AG09309 (cell line): ENCODE measurements at places on chromosomes 12 and 14.

DNA sequence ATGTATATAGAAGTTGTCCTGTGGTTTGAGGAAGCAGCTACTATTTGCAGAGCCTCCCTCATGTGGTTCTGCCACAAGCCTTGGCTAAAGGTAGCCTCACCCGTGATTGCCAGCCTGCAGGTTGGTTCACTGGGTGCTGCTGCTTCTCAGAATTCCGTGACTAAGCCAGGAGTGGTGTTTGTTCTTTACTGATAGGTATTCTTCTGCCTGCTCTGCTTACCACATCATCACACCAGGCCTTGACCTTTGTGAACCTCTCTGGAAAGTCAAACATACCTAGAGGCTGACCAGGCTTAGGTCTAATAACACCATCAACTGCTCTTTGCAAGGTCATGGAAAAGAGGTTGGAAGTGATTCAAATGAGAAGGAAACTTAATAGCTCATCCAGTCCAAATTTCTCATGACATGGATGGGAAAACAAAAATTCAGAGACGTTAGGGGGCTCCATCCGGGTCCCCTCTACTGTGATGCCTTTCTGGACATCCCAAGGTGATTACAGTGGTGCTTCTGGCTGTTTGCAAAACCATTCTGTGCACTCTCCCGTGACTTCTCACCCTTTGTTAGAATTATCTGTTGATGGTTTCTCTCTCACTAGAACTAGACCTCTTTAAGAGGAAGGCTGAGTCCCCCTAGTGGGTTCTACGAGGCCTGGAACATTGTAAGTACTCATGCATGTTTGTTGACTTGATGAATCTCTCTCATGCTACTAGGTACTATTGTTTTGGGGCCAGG, 8.5 kb upstream of the SOCS2 start:
- no peak for DNase-seq

DNA sequence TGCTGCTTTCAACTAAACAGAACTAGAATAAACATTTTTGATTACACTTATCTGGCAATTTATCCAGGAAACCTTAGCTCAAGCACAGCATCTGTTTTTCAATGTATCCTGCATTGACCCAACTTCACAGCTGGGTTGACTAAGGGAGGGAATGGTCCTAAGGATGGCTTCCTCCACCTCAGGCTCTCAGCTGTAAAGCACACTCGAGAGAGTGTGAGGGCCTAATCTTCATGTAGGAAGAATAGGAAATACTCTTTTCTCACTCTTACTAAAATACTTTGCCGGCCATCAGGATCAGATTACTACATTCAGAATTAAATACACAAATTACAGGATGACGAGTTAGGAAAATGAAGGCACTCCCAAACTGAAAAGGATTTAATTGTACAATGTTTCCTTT, 7.2 kb downstream of the SETD3 start:
- no peak for DNase-seq

DNA sequence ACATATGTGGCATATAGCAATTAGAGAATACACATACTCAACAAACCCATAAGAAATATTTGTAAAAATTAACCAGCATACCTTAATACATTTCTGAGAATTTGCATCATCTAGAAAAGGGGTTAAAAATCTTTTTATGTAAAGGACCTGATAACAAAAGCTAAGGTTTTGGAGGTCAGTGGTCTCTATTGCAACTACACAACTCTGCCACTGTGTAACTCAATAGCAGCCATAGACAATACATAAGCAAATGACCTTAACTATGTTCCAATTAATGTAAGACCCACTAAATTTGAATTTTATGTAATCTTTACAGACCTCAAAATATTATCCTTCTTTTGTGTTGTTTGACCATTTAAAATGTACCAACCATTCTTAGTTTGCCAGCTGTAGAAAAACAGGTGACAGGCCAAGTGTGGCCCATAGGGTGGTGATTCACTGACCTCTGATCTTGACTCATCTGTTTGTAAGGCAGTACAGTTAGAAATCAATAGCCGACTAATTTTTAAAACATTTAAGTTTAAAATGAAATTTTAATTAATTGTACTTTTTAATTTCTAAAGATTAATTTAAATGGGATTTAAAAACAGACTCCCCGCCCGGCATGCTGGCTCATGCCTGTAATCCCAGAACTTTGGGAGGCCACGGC, 7.4 kb upstream of the EPS8 start:
- DNase-seq, result no peak

- no peak for DNase-seq
These were observed 37.5 kb downstream of the CCNK start for GRCh38 chr14:99518441-99519346.

GRCh38 chr14:90443161-90444076, 46.6 kb downstream of the CALM1 start:
- no peak for DNase-seq

DNA sequence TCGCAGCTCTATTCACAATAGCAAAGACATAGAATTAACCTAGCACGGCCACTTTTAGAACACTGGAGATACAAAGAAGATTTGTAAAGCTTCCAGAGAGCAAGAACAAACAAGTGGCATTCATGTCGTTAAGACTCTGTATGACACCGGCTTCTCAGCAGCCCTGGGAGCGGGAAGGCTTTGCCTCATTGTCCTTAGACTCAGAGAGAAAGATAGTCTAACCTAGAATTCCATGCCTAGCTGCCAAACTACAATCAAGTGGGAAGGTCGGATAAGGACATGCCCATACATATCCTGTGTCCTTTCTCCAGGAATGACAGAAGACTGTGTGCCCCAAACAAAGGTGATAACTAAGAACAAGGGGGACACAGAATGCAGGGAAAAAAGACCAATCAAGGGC, 1038.3 kb downstream of the BCL11B start:
- DNase-seq, result no peak

GRCh38 chr14:86796221-86797074, 1196.5 kb downstream of the GALC start:
- no peak for DNase-seq

GRCh38 chr14:54762296-54762695, 140.3 kb downstream of the GCH1 start:
- no peak for DNase-seq

DNA sequence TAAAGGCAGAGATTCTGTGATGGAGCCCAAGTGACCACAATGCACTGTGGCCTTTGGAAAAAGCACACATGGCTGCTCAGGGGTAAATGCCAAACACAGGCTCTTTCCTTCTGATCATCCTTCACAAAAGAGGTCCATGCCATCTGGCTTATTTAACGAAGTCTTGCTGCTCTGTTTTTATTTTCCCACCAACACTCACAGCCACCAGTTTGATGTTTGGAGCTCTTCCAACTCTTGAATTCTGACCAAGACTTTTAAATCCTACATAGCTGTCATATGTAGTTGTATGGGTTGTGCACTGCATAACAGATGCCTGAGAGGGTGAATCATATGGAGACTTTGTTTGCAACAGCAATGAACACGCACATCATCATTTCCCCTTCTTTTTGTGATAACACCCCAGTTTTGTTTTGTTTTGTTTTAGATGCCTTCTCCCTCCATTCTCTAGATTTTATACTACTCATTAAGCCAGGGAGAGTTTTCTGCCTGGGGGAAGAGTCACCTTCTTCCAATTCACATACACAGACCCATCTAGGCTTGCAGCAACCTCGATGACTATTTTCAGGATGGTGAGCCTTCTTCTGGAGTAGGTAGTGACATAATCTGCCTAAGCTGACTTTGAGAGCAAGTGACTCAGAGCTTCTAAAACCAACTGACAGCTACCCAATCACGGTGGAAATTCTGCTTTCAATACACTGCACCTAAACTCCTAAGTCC, 145.2 kb upstream of the WSCD2 start:
- no peak for DNase-seq

GRCh38 chr14:34843011-34843554, 32.1 kb downstream of the BAZ1A start:
- DNase-seq, result peak; percentile 55

GRCh38 chr12:54364413-54364812, at the start of gene GPR84:
Gene GPR84 (minus strand): TSS chr12:54364486. CDS start chr12:54363851, 635 bp downstream.
- no peak for DNase-seq

GRCh38 chr12:14756334-14757143, 46.7 kb downstream of the WBP11 start:
- no peak for DNase-seq

GRCh38 chr14:102591372-102591943, 991 bp upstream of the RCOR1 start:
- no peak for DNase-seq

DNA sequence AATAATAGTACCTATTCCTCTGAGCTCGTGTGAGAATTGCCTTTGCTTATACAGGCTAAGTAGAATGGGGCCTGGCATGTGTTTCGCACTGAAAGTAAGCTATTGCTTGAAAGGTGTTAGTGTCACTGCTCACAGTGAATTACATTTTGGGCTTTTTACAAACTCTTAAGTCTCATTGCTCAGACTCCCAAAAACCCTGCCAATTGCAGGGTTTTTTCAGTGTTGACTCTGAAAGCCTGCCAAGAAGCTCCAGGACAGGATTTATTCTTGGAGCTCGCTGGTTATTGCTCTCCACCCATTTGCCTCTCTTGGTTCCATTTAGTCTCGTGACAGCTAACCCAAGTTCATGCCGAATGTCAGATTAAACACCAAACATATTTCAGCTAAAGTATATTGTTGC, 39.8 kb downstream of the NOPCHAP1 start:
- DNase-seq, result peak; percentile 17

- DNase-seq, result no peak
These were observed 28.0 kb upstream of the LGR5 start for GRCh38 chr12:71411635-71412034.
